ENCODE measurements at places on chromosomes 12 and 14.

- DNase-seq, result no peak
Observed at GRCh38 chr14:76324133-76324532, 51.8 kb upstream of the ESRRB start.

DNA sequence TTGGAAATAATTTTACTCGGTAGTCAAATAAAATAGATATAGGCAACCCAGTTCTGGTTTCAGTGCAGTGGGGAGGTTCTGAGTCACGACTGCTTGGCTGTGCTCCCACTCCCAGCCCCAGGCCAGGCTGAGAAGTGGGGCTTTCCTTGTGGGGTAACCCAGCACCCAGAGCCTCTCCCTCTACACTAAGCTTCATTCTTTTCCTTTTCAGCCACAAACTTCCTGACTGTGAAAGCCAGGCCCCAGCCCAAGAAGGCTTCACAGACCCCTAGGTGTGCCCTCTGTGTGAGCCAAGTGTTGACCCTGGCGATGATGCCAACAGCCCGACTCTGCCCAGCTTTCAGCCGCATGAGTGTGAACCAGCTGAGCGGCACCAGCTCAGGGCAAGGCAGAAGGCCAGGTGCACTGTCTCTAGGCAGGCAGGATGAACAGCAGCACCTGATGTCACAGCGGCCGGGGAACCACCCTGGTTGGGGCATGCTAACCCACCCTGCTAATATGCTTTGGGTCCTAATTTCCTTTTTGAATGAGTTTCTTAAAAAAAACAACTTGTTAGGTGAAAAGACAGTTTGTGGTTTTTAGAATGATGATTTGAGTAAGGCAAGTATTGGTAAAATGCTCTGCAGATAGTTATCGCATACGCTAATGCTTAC lies 42.2 kb upstream of the ATP23 start:
- peak; percentile 86 for DNase-seq

DNA sequence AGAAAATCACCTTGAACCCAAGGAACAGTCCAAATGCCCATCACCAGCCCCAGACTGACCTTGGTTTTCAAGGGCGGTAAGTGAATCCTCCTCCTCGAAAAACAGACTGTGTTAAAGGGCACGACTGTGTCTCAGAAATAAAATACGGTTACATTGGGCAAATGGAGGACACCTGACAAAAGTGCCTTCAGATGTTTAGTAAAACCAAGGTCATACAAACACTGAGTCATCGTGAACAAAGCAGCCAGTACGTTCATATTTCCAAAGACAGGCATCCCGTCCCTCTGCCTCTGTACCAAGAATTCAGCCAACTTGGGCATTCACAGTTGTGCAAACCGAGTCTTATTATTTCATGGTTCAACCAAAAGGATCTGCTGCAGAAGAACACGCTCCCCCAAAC lies 25.9 kb downstream of the FOXN3 start:
- DNase-seq, result no peak

GRCh38 chr12:90193500-90193899 lies 484.9 kb upstream of the ATP2B1 start:
- no peak for DNase-seq

DNA sequence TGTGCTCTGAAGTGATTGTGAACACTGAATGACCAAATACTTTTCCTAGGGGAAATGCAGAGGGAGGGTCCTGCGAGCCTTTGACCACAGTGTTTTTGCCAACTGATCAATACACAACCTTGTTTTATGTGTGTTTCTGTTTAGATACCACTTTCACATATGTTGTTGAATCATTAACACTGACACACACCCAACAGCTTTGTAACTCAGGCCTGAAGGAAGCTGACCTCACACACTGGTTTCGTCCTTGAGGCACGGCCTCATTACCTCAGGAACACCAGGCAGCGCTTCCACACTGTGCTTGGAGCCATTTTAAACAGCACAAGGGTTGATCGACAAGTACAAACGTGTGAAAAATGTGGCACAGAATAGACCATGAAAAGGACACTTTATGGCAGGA lies 60.0 kb downstream of the PPFIBP1 start:
- no peak for DNase-seq

Data from activated T-cell treated with anti-CD3 and anti-CD28 coated beads, Interleukin-2, amount 50 U/mL, for 48 hours (primary cell).